T-helper 1 cell (primary cell): ENCODE measurements at places on chromosomes 5 and 9.

DNA sequence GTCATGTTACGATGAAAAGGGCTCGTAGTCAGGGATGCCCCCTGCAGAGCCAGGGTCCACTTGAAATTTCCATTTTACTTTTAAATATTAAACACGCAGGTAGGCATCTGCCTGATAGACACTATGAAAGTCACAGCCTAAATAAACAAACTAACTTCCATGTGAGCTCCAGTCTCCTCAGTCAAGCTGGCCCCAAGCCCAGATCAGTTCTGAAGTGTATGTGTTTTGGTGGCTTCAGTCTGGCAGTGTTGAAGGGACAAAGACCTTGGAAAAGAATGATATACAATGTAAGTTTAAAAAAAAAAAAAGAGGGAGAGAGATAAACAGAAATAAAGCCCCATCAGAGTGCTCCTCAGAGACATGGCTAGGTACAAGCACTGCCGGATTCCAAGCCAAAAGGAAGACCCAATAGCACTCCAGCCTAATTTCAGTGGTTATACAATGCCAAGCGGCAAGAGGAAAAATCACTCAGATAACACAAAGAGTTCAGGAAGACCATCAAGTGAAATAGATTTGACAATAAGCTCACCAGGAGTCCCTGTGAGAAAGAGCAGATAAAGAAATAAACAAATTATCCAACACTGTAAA lies 181.0 kb downstream of the BNC2 start:
- no peak for DNase-seq

- DNase-seq, result no peak
Observed at GRCh38 chr5:173329491-173330337, 1.5 kb upstream of the STC2 start.

GRCh38 chr9:38024036-38024681 lies 44.9 kb downstream of the SHB start:
- DNase-seq, result no peak

DNA sequence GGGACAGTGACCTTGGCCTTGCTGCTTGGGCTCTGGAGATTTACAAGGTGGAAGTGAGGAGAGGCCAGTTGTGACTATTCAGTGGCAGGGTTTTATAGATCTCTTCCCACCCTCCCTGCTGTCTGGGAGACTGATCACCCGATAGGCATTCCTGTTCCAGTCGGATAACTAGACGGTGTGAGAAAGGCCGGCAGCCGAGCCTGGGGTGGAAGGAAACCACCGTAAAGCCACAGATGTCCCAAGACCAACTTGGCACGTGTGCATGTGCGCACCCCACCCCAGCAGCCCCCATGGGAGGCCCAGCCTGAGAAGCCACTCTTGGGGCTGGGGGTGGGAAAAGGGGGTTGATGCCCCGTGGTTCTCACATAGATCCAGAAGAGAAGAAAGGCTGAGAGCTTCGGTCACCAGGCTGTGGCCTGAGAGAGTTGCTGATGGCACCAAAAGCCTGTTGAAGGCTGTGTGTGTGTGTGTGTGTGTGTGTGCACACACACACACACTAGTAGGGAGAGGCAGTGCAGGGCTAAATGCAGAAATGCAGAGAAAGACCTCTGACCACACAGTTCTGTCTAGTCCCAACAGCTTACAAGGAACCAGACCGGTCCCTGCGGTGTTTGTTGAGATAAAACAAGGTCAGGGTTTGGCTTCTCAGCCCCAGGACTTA lies 225.8 kb downstream of the FANCC start:
- no peak for DNase-seq

- DNase-seq, result no peak
Observed at GRCh38 chr9:124392871-124393460, 22.3 kb downstream of the PSMB7 start.
